ENCODE measurements at places on chromosomes 5 and 9.

DNA sequence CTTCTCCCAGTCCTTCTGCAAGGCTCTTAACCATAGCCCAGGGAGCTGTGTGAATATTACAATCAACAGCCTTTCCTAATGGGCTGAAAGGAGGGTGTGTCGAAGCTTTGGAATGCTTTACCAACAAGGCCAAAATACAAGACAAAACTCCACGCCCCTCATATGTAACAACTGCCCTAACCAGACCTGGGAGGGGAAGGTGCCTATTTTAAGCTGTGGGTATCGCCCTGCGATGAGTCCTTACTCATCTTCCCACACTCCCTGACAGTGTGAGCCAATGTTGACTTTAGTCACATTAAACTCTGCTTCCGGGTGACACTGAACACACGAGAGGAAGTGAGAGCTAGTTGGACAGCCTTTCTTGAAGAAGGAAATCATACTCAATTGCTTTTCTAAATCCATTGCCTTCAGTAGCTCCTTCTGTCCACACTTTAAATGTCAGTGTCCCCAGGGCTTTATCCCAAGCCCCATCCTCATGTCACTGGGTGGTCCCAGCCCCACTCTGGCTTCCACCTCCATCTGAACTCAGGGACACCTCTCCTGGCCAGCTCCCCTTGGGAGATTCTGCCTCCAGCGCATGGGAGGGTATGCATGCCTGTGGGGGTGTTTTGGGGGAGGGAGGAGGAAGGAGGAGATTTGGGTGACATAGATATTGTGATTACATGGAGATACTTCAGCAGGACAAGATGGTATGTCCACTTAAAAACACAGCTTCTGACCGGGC, 6.5 kb upstream of the TBC1D9B start:
- DNase-seq: no peak

GRCh38 chr9:11915699-11916098, 777.5 kb upstream of the TYRP1 start:
- no peak for DNase-seq

DNA sequence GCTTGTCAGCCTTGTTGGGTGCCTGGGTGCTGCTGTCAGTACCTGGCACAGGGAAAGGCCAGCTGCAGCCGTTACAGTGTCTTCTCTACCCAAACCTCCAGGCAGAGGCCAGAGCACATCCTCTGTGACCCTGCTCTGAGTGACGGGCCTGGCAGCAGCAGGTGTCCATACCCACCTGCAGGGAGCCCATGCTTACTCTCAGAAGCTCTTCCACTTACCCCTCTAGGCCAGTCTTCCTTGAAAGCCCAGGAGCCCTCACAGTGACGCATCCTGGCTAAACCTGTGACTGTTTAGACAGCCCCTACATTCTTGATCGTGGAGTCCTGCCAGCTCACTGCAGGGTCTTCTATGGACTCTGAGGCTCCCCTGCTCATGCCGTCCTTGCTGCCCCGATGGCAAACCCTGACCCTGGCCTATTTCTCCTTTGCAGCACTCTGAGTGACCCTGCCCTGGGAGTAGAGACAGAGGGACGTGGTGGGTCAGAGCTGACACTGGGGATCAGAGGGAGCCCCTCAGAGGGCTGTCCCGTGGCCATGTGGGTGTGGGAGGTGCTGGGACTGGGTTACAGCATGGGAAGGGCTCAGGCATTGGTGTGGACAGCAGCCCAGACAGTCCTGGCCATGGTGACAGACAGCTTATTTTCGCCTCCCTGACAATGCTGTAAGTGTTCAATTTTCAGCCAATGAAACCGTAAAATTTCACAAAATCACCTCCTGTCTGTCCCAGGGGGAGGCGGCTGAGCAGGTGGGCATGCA, 67.6 kb upstream of the RNF130 start:
- no peak for DNase-seq

DNA sequence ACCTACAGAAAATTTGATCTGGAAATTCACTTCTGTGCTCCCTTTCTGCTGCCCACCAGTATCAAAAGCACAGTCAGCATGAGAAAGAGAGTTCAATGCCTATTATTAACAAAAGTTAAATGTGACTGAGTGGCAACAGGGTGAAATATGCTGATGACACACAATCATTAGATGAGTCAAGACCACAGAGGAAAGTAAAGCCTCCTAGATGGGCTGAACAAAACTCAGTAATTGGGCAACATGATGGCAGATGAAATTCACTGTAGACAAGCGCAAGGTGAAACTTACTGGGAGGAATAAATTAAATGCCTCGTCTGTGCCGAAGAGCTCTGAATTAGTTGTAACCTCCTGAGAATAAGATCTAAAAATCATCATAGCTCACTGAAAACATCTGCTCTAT, 752.8 kb downstream of the IRX1 start:
- no peak for DNase-seq

- no peak for DNase-seq
Measured at GRCh38 chr9:88596376-88596775, 61.4 kb downstream of the NXNL2 start.

DNA sequence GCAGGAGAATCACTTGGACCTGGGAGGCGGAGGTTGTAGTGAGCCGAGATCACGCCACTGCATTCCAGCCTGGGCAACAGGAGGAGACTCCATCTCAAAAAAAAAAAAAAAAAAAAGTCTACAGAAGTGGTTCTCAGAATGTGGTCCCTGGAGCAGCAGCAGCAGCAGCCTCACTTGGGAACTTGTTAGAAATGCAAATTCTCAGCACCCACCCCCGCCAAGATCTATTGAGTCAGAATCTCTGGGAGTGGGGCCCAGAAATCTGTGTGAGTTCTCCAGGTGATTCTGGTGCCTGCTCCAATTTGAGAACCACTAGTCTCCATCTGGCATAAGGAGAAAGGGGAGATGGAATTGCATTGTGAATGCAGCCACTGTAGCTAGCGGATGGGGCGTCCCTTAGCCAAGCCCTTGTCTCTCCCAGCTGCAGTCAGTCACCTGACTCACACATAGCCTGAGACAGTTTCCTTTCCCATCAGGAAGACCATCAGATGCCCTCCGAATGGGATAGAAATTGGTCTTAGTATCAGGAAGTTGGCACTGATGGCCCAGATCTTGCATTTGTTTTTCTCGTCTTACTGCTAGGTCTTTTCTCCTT, 12.2 kb upstream of the PTCH1 start:
- no peak for DNase-seq

DNA sequence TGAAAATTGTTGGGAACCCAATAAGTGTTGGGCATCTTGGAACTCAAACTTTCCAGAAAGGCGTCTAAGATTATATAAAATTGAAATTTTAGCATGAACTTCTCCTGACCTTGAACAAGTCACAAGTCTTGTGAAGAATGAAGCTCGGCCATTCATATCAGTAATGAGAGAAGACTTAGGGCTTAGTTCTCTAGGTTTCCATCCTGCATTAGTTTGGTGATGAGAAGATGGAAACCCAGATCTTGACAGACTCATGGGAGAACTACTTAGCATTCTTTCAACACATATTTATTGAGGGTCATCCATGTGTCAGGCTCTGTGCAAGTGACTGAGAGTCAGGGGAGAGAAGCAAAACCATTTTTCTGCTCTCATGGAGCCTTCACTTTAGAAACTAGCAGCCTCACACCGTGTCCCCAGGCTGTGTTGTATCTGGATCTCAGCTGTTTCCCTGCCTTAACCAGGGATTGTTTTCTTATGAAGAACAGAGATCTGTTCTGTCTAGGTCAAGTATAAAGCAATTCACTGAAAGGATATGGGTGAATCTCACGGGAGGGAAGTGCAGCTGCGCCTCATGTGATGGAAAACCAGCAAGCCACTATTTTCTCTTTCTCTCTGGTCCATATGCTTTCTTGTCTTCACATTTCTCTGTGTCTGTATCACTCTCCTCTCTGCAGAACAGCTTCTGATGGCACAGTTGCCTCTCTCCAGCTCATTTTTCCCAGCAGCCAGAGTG, 3.4 kb downstream of the GARNL3 start:
- no peak for DNase-seq

GRCh38 chr5:149278451-149279210, 7.0 kb downstream of the AFAP1L1 start:
- DNase-seq: no peak

DNA sequence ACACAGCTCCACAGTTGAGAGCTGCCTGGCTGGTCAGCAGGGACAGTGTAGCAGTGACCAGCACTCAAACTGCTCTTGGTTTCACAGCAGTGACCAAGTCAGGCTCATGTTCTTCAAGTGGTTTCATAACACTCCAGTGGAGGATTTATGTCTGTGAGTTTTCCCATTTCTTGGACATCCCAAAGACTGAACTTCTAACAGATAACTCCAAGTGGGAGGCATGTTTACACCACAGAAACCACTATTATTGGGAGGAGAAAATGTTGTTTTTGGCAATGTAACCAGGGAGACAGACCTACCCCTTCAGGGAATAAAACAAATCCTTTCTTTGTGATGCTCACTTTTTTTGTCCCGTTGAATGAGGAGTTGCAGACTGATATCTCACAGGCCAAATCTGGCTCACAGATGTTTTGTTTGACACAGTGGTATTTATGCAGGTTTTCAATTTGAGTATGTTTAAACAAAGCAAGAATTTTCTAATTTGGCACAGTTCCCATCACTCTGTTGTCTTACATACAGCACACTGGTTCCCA, 141.5 kb downstream of the RMI1 start:
- DNase-seq: no peak

DNA sequence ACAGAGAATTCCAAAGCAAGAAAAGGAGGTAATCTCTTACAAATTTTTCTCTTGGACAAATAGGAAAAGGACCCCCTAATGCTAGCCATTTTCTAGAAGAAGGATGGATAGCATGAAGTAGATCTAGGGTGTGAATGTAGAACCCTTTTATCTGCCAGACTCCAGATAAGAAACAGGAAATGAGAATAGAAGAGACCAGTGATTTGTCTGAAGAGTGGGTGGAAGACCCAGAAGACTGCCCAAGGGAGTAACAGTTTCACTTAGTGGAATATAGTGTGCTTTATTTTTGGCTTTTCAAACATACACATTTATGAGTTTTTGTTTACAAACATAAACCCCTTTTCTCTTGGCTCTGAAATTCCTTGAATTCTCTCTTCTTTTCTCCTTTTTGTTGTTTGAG, 25.0 kb downstream of the ECM2 start:
- DNase-seq: no peak

DNA sequence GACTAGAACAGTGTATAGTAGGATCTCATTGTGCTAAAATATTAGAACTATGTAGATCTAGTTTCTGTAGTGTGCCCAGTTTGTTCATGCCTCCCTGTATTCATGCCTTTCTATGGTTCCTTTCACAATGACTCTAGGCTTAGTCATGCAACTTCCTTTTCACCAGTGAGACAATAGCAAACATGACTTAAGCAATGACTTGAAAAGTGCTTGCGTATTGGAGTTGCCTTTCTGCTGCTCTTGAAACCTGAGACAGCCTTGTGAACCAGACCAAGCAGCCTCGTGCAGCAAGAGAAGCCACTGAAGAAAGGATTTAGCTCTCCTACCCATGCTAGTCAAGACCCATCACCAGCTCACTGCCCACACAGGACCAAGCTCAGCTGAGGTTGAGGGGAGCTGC, 294.5 kb upstream of the TAS2R1 start:
- no peak for DNase-seq

DNA sequence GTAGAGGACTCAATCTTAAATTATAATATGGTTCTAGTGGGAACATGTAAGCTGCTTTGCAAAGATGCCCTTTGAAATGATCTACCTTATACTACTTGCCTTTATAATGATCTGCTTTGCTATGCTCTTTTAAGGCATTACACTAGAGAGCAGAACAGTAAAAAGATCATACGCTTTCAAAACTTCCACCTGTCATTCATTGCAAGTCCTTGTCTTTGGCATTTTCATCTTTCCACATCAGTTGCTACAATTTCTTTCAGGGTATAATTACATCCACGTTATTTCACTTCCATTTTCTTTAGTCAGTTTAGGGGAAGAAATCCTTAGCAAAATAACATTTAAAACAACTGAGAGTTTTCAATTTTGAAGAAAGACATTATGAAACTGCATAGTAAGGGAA, 80.3 kb downstream of the ACTBL2 start:
- DNase-seq: no peak

DNA sequence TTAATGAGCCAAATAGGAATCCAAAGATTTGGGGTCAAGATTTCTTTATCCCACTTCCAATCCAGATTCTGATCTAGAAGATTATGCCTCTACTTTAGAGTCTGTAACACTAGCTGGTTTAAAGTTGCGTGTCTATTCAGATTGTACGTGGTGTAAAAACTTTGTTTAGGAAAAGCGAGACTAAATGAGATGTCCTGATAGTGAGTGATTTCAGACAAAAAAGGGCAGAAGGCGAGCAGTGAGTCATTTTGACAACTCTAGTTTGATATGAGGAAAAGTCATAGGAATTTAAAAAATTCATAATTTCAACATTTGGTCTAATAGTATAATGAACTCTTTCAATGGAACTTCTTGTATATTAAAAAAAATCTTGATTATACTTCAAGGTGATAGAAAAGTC, 119.6 kb upstream of the KLF9 start:
- no peak for DNase-seq

DNA sequence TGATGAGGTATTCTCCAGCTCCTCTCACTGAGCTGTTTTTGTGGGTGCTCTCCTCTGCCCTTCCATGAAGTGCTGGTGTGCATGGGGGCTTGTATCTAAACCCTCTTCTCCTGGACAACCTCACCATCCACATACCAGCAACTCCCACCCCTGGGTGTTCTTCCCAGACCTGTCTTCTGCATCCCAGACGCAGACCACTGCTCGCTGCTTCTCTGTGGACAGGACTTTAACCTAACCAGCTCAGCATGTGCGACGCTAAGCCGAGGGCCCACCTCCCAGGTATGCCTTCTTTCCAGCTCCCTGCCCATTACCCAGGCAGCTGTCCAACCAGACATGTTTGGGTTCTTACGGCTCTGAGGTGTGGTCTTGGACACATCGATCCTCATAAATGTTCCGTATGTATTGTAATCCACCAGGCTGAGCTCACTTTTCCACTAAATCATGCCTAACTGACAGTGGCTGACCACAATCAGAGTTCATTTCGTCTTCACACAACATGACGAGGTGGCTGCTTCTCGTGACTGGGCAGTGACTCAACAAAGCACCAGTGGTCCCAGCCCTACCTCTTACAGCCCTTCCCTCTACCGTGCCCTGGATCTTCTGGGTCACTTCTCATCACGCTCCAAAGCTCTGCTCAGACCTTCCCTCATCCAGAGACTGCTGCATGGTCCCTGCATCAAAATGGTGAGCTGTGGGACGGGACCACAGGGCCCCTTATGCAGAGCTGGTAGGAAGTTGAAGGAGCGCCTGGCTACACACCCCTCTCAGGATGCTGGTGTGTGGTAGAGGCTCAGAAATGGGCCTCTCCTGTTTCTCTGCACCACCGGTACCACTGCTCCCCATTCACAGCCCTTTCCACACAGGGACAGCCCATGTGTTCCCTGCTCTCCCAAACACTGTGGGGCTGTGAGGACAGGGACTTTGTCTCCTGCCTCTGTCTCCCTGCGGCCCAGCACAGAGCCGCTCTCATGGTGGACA, 9.6 kb upstream of the PTGES2 start:
- no peak for DNase-seq

- no peak for DNase-seq
Measured at GRCh38 chr5:10645146-10645545, 81.3 kb downstream of the ANKRD33B start.

DNA sequence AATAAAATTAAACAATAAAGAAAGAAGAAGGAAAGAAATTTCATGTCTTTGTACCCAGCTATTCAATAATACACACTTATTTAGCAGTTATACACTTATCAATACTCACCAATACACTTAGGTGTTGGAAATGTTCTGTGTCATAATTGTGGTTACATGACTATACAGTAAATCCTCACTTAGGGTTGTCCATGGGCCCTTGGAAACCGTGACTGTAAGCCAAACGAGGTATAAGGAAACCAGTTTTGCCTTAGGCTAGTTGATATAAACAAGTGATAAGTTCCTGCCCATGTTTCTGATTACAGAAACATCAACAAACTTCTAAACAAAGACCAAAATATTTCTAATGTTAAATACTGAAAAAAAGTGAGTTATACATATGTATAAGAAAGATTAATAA, 10.0 kb upstream of the SLCO4C1 start:
- DNase-seq: no peak
